Caco-2 (cell line): ENCODE measurements at places on chromosomes 5 and 9. TPM values are rescaled to one million over a fixed set of nuclear protein-coding genes. Genes with fewer than 3 reads are reported as not detected.
A peak's percentile ranks its signal among the peaks of the same experiment; 100 is the strongest.

The CCDC183 gene
- total RNA-seq, result 4.2 and 5.8 TPM in 2 replicates

- DNase-seq, result no peak
- no peaks in the 10 kb centered on the region for H3K27me3 ChIP-seq
- H3K4me3 ChIP-seq, result no peak overlapping the region
- no peaks in the 10 kb centered on the region for H3K4me1 ChIP-seq
Measured at GRCh38 chr5:175443514-175444059, 395 bp downstream of the DRD1 start.

DNA sequence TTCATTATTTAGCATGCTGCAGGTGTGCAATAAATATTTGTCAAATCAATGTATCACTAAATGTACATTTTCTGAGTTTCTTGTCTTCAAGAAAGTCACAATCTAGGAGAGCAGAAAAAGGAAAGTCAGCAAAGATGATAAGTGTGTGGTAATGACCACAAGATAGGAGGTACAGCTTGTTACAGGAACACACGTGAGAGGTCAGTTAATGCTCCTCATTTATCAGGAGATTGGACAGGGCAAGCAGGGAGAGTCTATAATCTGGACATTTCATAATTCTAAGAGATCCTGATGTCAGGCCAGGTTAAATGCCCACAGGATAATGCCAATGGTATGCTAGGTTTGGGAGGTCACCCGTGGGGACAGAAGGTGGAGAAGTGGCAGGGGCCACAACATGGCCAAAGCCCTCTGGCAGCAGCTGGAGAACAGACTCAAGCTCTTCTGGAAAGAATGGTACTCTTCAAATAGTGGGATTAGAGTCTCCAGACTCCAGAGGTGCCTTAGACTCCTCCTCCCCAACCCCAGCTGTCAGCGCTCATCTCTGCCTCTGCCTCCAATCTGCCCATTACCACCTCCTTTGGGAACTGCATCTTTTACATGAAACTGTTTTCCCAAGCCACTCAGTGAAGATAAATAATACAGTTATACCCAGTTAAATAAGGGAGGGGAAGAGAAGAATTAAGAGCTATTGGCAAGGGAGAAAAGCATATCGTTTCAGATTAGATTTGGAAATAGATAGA lies 114.3 kb downstream of the ASTN2 start:
- no peak overlapping the region for H3K4me3 ChIP-seq
- H3K4me1 ChIP-seq, result no peaks in the 10 kb centered on the region
- H3K27ac ChIP-seq, result no peak overlapping the region
- no peaks in the 10 kb centered on the region; the same call in 1 of the 2 replicates for H3K27me3 ChIP-seq

GRCh38 chr5:65068410-65068809 lies 299.7 kb downstream of the CWC27 start:
- no peak overlapping the region for H3K4me3 ChIP-seq
- DNase-seq, result no peak
- H3K27ac ChIP-seq, result no peak overlapping the region
- H3K27me3 ChIP-seq, result peaks cover 1% of the 10 kb centered on the region; the same call in 1 of the 2 replicates
- no peaks in the 10 kb centered on the region for H3K4me1 ChIP-seq

DNA sequence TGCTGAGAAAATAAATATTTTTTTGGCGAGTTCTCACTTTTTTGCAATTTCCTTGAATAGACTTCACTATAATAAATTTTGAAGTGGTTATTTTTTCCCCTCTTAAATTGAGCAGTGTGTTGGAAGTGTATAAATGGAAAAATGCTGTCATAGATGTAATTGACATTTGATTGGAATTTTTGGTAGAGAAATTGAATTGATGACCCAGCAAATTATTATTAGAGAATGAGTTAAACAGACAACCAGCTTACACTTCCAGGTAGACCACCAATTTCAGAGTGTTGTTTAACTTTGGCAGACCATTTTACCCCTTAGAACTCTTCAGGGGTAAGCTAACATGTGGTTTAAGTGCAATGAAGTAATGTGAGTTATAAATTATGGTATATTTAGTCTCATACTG lies 1.9 kb downstream of the FAF2 start:
- no peaks in the 10 kb centered on the region for H3K27me3 ChIP-seq
- DNase-seq, result no peak
- no peaks in the 10 kb centered on the region; the same call in none of the 2 replicates for H3K36me3 ChIP-seq
- no peak overlapping the region for H3K4me3 ChIP-seq

GRCh38 chr5:118628660-118629354 lies 359.5 kb downstream of the DTWD2 start:
- H3K27ac ChIP-seq, result no peak overlapping the region
- 0 out of 2 replicates have a peak, but pooled peaks cover 4% of the 10 kb centered on the region for H3K4me1 ChIP-seq
- no peaks in the 10 kb centered on the region for H3K27me3 ChIP-seq
- no peak overlapping the region for H3K4me3 ChIP-seq

The MED7 gene
- total RNA-seq, result 14.6 and 17.3 TPM in 2 replicates

GRCh38 chr5:169941542-169941941 lies 38.8 kb downstream of the INSYN2B start:
- no peak overlapping the region for H3K27ac ChIP-seq
- H3K4me1 ChIP-seq, result no peaks in the 10 kb centered on the region
- H3K4me3 ChIP-seq, result no peak overlapping the region
- no peaks in the 10 kb centered on the region for H3K36me3 ChIP-seq
- DNase-seq, result no peak
- no peaks in the 10 kb centered on the region for H3K27me3 ChIP-seq

The BAAT gene
- 1.1 and 1.3 TPM in 2 replicates for total RNA-seq

The GNE gene
- 15.2 and 18.7 TPM in 2 replicates for total RNA-seq

GRCh38 chr9:131068076-131068816 lies 28.1 kb upstream of the AIF1L start:
- no peak overlapping the region for H3K4me3 ChIP-seq
- H3K36me3 ChIP-seq, result no peaks in the 10 kb centered on the region
- no peak for DNase-seq
- no peak overlapping the region for H3K27ac ChIP-seq
- H3K4me1 ChIP-seq, result no peaks in the 10 kb centered on the region

DNA sequence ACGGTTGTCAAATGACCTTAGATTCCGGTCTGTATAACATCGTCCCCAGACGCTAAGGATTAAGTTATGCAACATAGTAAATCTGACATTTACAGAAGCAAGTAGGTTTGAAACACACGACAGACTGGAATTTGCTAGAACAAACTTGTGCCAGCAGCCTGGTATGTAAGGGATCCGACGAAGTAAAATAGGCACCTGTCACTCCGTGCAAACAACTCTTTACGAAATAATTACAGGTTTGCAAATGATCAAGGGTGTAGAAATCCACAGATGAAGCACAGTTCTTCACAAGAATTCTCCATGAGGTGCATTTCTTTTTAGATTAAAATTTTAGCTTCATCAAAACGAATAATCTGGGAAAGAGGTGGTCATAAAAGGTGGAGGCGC lies 508 bp downstream of the MOCS2 start:
- peaks cover 3% of the 10 kb centered on the region; the same call in 1 of the 2 replicates for H3K4me1 ChIP-seq
- no peak for DNase-seq
- H3K27me3 ChIP-seq, result no peaks in the 10 kb centered on the region

The SLCO6A1 gene
- not detected in 2 replicates for total RNA-seq

GRCh38 chr9:130026583-130027340 lies 16.2 kb downstream of the FNBP1 start:
- DNase-seq, result no peak
- H3K27me3 ChIP-seq, result no peaks in the 10 kb centered on the region
- no peaks in the 10 kb centered on the region for H3K36me3 ChIP-seq
- no peak overlapping the region for H3K4me3 ChIP-seq

The SLC27A6 gene
- not detected in 2 replicates for total RNA-seq

The TAF11L14 gene
- not detected in 2 replicates for total RNA-seq

DNA sequence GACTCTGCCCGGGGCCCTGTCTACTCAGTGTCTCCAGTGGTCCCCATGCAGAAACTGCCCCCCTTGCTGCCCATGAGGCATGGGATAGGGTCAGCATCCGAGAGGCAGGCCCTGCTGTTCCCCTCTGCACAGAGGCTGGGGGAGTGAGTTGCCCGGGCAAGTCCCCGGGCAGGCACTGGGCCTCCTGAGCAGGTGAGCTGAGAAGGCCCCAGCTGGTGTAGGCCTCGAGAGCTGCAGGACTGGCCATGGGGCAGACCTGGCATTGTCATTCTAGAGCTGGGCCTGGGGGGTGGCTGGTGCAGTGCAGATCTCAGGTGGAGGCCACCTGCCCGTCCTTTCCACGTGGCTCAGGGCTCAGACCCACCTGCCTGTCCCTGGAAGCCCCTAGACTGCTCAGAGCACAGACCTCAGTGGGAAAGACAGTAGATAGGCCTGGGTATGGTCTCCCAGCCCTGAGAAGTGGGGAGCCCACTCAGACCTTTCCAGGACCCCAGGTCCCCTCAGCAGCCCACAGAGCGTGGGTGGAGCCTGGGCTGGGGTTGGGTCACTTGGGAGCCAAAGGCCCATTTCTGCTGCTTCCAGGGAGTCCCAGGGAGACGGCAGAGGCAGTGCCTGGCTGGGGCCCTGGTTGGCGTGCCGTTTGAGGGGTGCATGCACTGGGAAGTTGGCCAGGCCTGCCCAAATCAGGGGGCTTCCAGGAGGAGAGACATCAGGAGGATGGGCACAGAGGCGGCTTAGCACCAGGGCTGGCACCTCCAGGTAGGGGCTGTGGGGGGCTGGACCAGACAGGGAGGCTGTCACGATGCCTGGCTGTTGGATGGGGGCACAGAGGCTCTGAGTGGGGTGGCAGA lies 4.8 kb upstream of the NOTCH1 start:
- DNase-seq, result no peak
- H3K4me3 ChIP-seq, result no peak overlapping the region
- H3K36me3 ChIP-seq, result no peaks in the 10 kb centered on the region

- no peaks in the 10 kb centered on the region for H3K36me3 ChIP-seq
- DNase-seq, result peak; percentile 35
- H3K4me3 ChIP-seq, result no peak overlapping the region
- H3K27ac ChIP-seq, result no peak overlapping the region
Measured at GRCh38 chr9:761176-761792, 80.2 kb upstream of the DMRT1 start.

DNA sequence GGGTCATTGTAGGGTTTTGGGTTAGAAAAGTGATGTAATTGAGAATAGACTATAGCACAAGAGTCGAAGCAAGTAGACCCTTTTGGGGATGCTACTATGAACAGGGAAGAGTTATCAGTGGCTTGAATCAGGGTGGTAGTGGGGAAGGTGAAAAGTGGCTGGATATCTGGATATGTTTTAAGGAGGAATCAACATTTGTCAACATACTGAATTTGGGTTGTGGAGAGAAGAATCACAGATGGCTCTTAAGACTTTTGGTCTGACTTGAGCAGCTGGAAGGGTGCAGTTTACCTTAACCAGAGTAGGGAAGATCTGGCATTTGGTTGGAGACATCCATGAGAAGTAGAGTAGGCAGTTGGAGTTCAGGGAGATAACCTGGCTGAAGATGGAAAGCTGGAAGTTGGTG lies 38.5 kb upstream of the FCHO2 start:
- H3K4me3 ChIP-seq, result no peak overlapping the region
- no peak overlapping the region for H3K27ac ChIP-seq
- no peaks in the 10 kb centered on the region for H3K27me3 ChIP-seq
- H3K4me1 ChIP-seq, result no peaks in the 10 kb centered on the region

The MRNIP gene
- total RNA-seq, result 37.8 and 43.0 TPM in 2 replicates

DNA sequence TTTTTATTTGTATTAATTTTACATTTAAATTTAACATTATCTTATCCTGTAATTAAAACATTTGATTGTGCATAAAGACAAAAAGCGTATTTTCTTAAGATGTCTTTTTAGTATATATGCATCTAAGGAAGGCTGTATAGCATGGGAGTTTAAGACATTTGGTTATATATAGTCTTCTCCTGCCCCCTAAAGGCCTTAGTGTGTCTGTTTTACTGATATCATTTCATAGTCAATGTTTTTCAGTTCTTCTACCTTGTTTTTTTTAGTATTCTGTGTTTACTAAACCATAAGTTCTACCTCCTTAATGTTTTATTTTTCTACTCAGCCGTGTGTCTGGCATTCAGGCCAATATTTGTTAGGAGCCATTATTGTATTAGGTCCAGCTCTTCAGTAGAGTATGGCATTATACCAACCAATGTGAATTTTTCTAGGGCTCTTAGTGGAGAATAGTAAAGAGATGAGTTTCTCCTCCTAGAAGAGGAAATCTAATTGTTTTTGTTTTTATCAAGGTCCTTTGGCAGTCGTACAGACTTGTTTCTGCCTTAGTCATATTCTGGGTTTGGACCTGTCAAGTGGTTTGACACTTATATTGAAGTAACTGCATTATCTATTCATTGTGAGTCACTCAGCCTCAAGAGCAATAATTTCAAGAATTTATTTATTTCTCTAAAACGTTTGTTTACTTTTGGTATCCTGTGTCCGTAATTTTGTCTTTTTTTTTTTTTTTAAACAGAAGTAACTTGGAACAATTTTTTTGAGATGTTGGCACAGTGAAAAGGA lies 74.8 kb downstream of the SLF1 start:
- H3K27me3 ChIP-seq, result no peaks in the 10 kb centered on the region
- H3K4me1 ChIP-seq, result no peaks in the 10 kb centered on the region
- DNase-seq, result peak; percentile 19
- H3K4me3 ChIP-seq, result no peak overlapping the region
- no peaks in the 10 kb centered on the region; the same call in none of the 2 replicates for H3K36me3 ChIP-seq

The AP3S1 gene
- total RNA-seq, result 104 and 106 TPM in 2 replicates
